ENCODE measurements at places on chromosomes 7 and 10.
A peak's percentile ranks its signal among the peaks of the same experiment; 100 is the strongest.

- DNase-seq: no peak
Measured at GRCh38 chr7:150981644-150982043, 3.5 kb upstream of the KCNH2 start.

- DNase-seq: no peak
Measured at GRCh38 chr7:109503421-109503820, 933.7 kb downstream of the DNAJB9 start.

DNA sequence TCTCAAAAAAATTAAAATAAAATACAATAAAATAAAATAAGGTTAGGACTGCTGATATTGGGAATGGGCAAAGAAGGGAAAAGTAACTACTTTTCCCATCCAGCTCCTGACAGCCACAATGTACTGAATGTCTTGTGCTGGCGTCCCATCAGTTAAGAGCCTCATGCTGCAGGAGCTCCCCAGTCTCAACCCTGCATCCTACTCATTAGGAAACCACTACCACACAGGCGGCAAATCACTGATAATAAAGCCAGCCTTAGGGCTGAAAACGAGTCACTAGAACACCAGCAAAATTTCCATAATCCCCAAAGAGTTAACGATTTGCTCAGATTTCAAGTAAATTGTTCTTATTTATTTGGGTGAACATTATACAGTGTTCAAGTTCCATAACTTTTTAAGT lies 4.3 kb downstream of the YWHAG start:
- no peak for DNase-seq

GRCh38 chr10:67696029-67696428 lies at the start of gene CTNNA3:
Gene CTNNA3, minus strand, starts transcription at chr10:67696195.
- DNase-seq: no peak

DNA sequence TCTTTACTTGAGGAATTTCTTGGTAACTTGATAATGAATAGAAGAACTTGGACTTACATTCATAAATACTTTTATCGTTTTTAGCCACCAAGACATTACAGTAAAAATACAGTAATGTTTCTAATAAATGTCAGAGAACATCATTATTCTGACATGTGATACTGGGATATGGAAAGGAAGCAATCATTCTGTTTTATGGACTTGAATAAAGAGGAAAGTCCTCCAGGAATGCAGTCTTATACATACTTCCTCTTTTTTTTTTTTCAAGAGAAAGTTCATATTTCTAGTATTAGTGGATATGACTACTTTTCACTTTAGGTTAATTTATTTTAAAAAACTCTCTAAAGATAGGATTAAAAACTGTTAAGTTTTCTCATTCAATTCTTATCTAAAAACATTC lies 220.0 kb upstream of the SEMA3C start:
- DNase-seq: no peak

GRCh38 chr7:129896568-129897382 lies 56.0 kb downstream of the UBE2H start:
- DNase-seq: no peak

DNA sequence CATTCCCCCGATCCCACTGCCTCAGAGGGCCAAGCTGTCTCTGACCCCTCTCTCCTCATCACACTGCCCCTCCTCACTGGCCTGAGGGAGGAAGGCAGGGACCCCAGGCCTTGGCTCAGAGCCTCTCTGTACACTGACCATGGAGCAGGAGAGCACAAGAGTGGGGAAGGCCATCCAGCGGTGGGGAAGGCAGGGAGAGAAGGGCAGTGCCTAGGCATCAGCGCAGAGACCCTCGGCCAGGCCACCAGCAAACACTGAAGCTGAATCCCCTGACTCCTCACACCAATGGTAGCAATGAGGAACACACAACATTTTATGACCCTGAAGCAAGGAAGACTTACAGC lies 14.8 kb downstream of the OGDHL start:
- DNase-seq: no peak

GRCh38 chr10:72935361-72935760 lies 19.2 kb downstream of the PLA2G12B start:
- DNase-seq: no peak

GRCh38 chr10:110488940-110489339 lies 8.8 kb upstream of the DUSP5 start:
- no peak for DNase-seq

DNA sequence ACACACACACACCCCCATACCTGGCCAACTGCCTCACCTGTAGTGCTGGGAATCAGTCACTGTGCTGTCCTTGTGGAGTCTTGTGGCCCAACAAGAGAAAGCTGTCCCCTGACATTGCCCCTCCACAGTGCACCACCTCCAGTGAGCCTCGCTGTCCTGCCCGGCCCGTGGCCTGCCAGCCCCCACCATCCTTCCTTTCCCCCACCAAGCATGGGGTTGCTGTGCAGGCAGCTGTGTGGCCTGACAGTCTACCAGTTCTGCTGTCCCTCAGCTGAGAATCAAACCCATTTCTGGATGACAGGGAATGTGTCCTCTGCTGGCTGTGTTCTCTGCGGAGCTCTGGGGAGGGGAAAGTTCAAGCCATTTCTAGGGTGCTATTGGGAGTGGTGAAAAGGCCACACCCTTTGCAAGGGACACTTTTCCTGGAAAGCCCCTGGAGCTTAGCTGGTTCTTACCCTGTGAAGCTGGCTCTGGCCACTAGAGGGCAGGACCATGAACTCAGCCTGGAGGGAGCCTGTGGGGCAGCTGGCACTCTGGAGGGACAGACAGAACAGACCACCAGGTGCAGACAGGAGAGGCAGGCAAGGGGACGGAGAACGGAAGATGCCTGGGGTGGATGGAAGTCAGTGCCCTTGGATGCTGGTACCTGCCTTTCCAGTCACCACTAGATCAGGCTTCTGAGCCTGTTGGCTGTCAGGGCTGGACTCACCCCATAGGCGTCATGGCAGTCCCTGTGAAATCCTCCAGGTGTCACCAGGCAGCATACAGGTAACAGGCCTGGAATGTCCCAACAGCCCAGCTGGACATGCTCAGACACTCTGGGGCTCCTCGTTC lies 10.5 kb upstream of the MTPAP start:
- peak; percentile 50 for DNase-seq

GRCh38 chr7:50835156-50835555 lies 52.5 kb upstream of the GRB10 start:
- no peak for DNase-seq

DNA sequence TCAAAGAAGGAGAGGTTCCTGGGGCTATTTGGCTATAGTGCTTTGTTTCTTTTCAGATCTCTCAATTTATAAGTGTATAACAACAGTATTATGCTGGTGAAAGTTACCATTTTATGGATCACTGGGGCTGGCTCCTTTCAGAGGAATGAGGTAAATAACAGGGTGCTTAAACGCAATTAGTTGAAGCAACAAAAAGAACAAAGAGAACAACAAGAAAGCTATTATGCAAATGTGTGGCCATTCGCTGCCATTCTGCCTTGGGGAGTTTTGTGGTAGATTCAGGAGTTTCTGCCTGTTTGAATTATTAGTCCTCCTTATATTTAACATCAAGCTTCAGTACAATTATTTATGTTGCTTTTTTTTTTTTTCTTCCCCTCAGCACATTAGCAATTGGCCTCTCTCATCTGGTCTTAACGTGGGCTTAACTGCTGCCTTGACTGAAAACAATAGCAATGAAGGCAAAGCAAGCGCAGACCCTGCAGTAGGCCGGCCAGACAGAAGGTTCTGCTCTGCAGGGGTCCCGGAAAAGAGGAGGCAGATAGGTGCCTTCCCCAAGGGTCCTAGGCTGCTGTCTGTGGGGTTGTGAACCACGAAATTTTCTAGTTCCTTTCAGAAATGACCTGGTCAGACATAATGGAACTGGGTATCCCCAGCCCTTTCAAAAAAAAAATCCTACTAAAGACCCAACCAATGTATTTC lies 339.9 kb upstream of the PODXL start:
- no peak for DNase-seq

GRCh38 chr7:149683181-149683580 lies 90.2 kb downstream of the ZNF467 start:
- DNase-seq: no peak

DNA sequence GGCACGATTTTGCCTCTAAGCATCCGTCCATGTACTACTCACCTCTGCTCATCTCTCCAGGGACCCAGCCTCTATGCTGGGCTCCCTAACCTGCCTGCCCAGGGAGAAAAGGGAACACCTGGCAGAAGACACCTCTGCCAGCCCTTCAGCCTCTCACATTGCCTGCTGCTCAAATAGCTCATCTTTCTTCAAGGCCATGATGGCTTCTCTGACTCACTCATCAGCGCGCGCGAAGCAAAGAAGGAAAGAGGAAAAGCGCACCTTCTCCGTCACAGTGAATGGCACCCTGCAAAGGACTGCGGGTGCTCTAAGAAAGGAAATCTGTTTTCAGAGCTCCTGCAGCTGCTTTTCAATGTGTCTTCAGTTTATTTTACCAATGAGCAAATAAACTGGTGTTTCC lies 174.0 kb downstream of the PRKAG2 start:
- no peak for DNase-seq

DNA sequence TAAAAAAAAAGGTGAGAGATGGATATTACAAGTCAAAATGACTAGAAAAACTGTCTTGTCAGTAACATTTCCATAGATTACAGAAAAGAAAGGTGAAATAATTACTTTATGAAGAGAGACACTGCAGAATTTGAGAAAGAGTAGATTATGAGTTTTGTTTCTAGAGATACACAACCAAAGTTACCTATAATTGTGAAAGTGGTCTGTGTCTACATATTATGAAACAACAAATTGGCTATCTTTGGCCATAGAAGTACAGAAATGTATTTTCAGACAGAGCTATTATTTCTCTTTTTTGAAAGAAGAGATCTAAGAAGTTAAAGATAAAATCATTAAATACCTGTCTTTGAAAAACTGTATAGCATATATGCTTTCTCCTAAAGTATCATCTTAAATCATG lies 30.1 kb downstream of the KCND2 start:
- no peak for DNase-seq

- no peak for DNase-seq
Measured at GRCh38 chr7:155844019-155844453, 31.8 kb upstream of the SHH start.

GRCh38 chr10:103814626-103815370 lies 40.6 kb downstream of the SH3PXD2A start:
- DNase-seq: no peak

GRCh38 chr7:120920591-120921274 lies 29.8 kb upstream of the ING3 start:
- DNase-seq: no peak

DNA sequence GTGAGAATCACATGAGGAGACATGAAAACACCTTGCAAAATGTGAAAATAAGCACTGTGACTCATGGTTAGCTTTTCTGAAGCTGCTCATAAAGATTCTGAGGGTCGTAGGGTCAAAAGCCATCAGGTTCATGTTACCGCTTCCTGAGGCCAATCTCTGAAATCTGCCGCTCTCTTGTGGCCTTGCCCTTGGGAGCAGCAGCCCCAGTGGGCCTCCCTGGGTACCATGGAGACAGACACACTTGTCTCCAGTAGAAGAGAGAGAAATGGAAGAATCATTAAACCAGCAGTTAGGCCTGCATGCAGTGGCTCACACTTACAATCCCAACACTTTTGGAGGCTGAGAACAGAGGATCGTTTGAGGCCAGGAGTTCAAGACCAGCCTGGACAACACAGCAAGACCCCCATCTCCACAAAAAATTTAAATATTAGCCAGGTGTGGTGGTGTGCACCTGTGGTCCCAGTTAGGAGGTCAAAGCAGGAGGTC lies 42.8 kb downstream of the NIPSNAP2 start:
- DNase-seq: no peak

Data from AG08395 (cell line).